ENCODE measurements at places on chromosomes 7 and 10. TPM values are rescaled to one million over a fixed set of nuclear protein-coding genes. Genes with fewer than 3 reads are reported as not detected.

C10orf90 gene
- not detected for total RNA-seq

DNA sequence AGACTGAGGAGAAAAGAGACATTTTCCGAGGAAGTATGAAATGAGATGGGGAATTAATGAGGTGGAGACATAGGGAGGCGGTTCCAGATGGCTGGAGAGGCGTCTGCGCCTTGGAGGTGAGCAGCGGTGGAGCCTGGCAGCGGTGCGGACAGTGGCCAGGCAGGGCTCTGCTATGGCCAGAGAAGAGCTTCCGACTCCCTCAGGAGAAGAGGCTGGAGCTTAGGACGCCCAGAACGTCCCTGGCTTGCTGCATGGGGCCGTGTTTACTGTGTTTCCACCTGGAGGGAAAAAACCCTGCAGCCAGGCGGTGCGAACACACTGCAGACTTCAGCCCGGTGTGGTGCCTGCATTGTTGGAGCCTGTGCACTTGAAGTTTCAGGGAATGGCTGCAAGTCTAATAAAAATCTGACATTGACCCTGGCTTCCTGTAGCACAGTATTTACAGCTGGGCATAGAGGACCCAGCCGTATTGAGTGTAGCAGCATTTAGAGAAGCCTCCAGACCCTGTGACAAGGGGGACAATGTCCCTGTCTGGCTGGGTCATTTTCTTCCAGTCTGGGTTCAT is 447.1 kb upstream of the MKI67 start:
- no peak for DNase-seq

GRCh38 chr7:110803602-110804143 is 287.3 kb upstream of the LRRN3 start:
- no peak for DNase-seq

SPDYE6 gene
- total RNA-seq = not detected

DNA sequence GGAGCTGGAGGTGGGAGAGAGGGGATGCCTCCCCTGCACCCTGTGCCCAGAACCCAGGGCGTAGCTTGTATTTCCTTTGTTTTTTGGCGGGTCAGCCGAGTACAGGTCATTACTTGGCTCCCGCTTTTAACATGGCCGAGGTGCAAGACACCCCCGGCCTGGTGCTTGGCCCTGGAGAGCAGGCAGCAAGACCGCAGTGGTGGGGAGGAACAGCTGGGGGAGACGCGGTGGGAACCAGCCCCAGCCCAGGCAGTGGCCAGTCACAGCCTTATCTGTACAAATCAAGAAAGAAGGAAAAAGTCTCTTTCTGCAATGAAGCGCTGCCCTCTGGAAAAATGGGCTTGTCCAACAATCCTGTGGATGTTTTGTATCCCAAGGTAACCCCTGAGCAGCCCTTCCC is 99.1 kb downstream of the TAX1BP1 start:
- DNase-seq = no peak

- DNase-seq = no peak
Measured at GRCh38 chr10:124347956-124348355, 70.8 kb downstream of the OAT start.

PNLIPRP1 gene
- total RNA-seq = not detected

C10orf53 gene
- total RNA-seq = not detected

- no peak for DNase-seq
Measured at GRCh38 chr10:126191192-126191591, 197.1 kb downstream of the ADAM12 start.

HOXA3 gene
- 5.2 TPM for total RNA-seq

AKR1C3 gene
- 222 TPM for total RNA-seq
